Amniotic stem cell (primary cell): ENCODE measurements at places on chromosomes 4 and X.
A peak's percentile ranks its signal among the peaks of the same experiment; 100 is the strongest.

GRCh38 chrX:54807524-54808108 is at the start of gene MAGED2:
Gene MAGED2, plus strand, starts transcription at chrX:54807745. Its CDS starts 1,587 bp downstream, at chrX:54809332.
- DNase-seq = no peak

- peak; percentile 26 for DNase-seq
Observed at GRCh38 chrX:130173190-130173895, 1.6 kb downstream of the RAB33A start.

DNA sequence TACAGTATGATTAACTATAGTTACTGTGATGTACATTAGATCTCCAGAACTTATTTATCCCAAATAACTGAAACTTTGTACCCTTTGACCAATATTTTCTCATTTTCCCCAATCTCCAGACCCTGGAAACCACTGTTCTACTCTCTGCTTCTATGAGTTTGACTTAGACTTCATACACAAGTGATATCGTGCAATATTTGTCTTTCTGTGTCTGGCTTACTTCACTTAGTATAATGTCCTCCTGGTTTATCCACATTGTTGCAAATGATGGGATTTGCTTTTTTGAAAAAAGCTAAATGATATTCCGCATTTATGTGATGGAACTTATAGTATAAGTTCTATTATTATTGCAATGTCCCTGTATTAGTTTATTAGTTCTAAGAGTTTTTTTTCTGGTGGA is 81.8 kb upstream of the SOD3 start:
- no peak for DNase-seq

DNA sequence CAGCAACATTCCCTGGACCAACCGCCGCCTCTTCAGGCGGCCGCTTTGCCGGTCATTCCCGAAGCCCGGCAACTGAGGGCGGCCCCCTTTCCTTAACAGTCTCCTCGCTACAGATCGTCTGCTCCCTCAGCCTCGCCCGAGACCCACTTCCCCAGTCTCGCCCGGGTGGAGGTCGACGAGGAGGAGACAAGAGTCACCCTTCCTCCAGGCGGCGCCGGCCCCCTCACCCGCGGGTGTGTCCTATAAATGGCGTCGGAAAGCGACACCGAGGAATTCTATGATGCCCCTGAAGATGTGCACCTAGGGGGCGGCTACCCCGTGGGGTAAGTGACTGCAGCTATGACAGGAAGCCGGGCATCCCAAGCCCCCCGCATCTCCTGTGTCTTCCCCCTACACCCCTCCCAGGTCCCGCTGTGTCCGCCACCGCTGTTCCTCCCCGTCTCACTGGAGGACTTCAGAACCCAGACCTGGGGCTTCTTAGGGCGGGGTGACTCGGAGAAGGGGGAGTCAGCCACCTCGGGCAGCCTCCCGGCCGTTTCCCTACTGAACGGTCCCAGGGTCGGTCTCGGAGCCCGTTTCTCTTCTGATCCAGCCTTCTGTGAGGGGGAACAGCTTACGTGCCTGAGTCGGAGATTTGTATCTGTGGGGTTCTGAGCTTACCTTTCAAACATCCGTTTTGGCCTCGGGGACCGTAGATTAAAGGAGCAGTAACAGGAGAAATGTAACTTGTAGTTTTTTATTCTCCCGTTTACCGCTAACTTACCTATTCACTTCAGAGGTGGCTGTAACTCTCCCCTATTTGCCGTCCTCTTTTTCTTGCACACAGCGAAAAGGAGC is 570 bp downstream of the WDR44 start:
- DNase-seq = no peak

- DNase-seq = no peak
Observed at GRCh38 chr4:53809816-53810215, 218.5 kb upstream of the LNX1 start.

DNA sequence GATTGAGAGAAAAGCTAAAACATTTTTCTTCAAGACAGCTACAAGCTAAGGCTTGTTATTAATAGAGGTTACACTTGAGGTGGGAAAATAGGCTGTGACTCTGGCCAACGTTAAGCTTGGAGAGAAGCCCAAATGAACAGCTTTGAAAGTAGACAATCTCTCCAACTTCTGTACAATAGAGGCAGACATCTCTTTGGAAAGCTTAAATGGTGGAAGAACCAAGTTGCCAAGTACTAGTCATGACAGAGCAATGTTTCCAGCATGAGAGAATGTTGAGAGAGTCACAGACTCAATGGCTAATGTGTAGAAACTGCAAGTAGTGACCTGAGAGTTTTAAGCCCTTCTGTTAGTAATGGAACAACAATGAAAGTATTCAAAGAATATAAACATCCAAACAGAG is 298.1 kb downstream of the INPP4B start:
- DNase-seq = no peak
